ENCODE measurements at places on chromosomes 1 and 21.

DNA sequence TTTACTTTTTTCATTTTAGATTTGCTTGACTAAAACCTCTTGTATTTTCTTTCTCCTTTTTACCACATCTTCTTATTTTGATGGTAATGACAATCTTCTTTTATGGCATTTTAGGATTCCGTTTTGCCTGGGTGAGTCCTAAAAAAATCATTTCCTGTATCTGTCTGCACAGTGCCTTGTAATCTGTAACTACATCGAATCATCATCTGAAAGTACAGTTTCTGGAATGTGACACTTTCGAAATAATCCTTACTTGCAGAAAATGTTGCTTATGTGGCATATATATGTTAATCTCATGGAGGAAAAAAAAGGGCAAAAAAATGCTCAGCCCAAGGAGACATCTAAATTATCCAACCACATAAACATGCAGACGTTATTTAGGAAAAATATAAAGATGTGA, 29.0 kb downstream of the GREM2 start:
- no peak for DNase-seq

- no peak for DNase-seq
Observed at GRCh38 chr1:111729946-111730681, 9.1 kb downstream of the INKA2 start.

DNA sequence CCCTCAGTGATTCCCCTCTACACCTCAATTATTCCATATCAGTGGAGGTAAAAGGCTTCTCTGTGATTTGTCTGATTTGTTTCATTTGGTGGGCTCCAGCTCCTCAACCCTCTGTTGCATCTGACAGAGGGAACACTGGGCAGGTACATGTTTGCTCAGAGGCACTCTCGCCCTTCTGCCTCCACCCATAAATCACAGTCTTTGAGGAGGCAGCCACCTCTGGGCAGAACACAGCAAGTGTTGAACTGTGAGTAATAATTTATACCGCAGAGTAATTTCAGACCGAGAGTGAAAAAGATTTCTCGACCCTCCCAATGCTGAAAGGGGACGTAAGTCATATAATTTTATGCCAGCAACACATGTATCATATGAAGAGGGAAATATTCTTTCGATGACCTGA, 330.1 kb upstream of the PBX1 start:
- no peak for DNase-seq

DNA sequence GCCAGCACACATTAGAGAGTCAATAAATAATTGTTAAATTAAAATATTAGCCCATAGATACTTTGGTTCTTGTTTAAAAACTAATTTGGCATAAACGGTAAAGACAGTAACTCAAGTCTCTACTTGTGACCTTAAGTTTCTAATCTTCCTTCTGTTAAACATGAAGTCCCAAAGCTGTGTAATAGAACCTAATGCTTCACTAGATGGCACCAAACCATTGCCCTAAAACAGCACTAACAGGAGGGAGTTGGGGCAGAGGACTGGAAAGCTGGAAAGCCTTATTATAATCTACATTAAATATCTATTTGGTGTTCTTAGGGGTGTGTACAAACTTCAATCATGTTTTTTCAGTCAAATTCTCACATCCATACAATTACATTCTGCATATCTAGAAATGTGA, 176.7 kb downstream of the OLFM3 start:
- peak; percentile 7 for DNase-seq

DNA sequence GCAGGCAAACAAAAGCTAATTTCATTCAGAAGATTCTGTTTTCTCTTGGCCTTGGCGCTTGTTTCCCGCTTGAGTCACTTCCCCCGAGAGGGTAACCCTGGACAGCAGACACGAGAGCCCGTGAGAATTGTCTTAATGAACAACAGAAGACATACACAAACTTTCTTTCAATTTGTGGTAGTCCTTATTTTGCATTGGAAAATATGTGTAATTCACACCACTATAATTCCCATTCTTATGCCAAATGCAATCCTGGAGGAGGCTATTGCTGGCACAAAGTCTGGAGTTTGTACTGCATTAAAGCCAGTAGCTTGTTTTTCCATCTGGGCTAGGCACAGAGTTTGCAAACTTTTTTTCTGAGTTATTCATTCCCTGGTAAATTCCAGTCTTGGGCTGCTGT, 109.8 kb upstream of the IVNS1ABP start:
- DNase-seq: no peak
